CD8-positive, alpha-beta T cell (primary cell): ENCODE measurements at places on chromosomes 12 and 14.

GRCh38 chr14:36424478-36425102 is 95.4 kb downstream of the NKX2-1 start:
- DNase-seq, result no peak

DNA sequence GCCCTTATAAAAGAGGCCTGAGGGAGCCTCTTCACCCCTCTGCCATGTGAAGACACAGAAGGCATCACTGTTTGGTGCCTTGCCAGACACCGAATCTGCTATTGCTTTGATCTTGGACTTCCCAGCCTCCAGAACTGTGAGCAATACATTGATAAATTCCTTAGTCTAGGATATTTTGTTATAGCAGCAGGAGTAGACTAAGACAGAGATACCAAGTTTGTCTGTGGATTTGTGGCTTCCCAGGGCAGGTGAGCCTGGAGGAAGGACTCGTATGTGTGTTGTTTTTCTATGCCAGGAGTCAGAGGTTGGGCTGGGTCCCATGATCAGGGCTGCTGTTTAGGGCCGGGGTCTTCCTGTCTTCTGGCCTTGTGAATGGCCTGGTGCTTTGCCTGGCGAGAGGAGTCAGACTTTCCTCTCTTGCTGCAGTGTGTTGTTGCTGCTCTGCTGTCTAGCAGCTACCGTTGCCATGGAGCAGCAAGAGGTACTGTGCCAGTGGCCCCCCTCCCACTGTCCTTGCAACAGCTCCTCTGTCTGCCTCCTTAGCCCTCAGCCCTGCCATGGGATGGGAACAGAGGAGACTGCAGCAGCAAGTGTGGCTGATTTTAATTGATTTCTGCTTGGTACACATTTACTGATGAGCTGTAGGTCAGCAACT is 111.2 kb downstream of the CHST11 start:
- DNase-seq, result no peak

- no peak for DNase-seq
Observed at GRCh38 chr12:501722-502447, 42.1 kb downstream of the B4GALNT3 start.

DNA sequence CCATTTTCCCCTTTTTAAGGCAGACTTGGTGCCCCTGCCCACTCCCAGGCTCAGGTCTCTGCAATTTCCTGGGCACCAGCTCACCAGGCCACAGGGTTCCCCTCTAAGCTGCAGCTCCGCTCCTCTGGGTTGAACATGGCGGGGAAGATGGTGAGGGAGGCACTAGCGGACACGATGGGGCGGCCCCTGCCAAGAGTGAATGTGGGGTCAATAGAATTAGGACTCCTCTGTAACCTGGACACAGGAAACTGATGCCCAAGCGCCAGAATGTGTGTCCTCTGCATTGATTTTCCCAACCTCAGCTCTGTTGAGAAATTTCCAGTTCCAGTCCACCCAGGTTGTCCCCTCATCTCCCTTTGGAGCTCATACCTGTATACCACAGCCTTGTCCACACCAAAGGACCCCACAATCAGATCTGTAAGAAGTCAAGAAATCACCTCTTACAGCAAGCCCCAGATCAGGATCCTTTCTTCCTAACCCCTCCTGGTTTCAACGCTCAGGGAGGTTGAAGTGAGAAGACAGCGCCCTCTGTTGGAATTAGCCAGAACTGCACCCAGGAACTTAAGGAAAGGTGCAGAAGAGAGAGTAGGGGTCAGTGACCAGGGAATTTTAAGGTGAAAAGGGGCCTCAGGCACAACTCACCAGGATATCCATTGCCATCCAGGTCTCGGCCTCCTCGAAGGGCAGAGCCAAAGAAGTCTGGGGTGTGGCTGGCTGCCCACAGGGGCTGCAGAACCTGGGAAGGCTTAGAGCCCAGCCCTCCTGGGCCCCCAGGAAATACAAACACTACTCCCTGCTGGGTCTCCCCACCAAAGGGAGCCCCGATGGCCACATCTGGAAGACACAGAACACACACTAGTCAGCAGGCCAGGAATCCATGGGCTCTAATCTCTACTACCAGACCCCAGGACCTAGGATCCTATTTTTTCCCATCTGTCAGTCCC is 14.7 kb downstream of the ITGA5 start:
- DNase-seq, result peak; percentile 74

- DNase-seq, result no peak
Observed at GRCh38 chr12:67916266-67916970, 72.8 kb upstream of the IFNG-AS1 start.

DNA sequence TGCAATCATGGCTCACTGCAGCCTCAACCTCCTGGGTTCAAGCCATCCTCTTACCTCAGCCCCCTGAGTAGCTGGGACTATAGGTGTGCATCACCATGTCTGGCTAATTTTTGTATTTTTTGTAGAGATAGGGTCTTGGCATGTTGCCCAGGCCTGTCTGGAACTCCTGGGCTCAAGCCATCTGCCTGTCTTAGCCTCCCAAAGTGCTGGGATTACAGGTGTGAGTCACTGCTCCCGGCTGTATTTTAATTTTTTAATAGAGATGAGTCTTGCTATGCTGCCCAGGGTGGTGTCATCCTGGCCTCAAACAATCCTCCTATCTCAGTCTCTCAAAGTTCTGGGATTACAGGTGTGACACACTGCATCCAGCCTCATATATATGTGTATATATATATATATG is 31.7 kb upstream of the GPRC5A start:
- DNase-seq, result no peak

DNA sequence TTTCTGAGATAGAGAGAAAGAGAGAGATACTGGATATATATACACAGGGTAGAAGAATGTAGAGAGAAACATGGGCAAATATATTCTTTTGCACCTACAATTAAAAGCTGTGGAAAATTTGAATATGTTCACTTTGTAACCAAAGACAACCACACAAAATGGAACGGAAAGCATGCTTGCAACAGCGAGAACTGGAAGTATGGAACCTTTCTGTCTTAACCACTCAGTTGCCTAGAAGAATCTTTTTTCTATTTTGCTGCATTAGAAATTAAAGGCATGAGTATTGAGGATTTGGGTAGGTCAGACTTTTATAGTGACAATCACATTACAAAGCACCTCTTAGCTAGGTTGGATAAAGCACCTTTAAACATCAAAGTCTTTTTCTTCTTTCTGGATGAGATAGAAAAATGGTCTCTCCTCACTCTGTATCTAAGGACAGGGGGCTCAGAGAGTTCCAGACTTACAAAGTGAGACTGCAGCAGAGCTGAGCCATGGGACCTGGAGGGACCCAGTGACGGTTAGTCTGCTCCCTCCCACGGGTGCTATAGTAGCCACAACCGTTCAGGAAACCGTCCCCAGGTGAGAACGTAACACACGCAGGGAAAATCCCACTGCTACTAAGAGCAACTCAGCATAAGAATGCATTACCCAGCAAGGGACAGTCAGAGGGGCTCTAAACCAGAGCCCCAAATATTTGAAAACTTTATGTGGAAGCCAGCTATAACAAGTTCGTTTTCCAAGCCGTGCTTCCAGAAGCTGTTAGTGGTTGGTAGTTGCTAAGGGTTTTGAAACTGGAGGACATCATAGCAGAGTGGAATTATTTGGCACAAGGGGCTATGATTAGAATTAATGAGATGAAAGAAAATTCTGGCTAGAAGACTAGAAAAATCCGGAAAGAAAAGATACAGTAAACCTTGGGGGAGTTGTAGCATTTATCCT is 97.1 kb downstream of the DAD1 start:
- DNase-seq, result peak; percentile 44

GRCh38 chr12:123346946-123347345 is 17.7 kb downstream of the SBNO1 start:
- no peak for DNase-seq

GRCh38 chr14:36653413-36653812 is 8.2 kb upstream of the PAX9 start:
- DNase-seq, result no peak

DNA sequence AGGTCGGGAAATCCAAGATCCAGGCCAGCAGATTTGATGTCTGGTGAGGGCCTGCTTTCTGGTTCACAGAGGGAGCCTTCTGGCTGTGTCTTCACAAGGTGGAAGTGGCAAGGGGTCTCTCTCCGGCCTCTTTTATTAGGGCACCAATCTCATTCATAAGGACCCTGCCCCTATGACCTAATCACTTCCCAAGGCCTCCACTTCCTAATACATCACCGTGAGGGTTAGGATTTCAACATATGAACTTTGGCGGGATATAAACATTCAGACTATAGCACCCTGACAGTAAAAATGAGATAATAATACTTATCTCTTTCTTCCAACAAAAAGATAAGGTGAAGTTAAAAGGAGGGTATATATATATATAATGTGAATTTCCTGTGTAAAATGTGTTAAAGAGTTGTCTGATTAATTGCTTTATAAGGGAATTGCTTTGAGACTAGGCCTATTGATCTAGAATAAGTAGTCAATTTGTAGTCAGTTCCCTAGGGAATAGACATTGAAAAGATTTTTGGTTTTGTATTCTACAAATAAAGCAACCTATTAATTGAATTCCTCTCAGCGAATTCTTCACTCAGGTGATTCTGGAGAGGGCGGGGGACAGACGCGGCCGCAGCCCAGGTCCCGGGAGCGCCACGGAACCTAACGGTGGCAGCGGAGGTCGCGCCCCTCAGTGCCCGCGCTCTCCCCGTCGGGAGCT is 516 bp upstream of the LGALS3 start:
- DNase-seq, result no peak

- DNase-seq, result no peak
Observed at GRCh38 chr14:75196468-75196867, 20.1 kb upstream of the TMED10 start.

DNA sequence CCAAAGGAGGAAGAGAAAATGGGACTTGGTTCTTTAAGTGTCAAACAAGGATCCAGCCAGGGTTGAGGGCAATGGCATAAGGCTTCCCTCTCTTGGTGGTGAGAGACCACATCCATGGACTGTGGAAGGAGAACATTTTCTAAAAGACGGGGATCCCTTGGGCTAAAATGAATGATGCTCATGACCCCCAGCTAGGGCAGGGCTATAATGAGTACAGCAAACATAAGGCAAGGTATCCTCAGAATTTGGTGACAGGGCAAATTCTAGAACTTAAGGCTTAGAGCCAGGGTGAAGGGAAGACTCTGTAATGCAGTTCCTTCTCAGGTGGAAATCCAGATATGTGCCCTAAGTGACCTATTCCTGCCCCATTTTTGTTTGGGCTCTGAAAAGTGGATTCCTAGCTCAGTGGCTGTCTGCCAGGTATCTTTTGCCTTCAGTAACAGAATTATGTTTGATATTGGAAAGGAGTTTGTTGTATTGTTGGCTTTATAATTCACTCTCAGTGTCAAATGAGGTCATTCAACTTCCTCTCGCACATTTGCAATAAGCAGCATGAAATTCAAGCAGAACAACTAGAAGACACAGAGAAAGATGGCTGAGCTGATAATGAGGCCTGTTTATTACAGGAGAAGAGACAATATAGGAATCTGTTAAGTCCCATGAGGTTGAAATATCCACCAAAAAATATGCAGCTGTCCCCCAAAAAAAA is 76.8 kb downstream of the DAD1 start:
- no peak for DNase-seq
